ENCODE measurements at places on chromosomes 3 and 15. TPM values are rescaled to one million over a fixed set of nuclear protein-coding genes. Genes with fewer than 3 reads are reported as not detected.

Gene ETV5
- total RNA-seq = not detected

Gene SPATA16
- not detected for total RNA-seq

Gene IL17RD
- not detected for total RNA-seq

Gene LIPH
- 0.32 TPM for total RNA-seq

Gene OR5K1
- total RNA-seq = not detected

DNA sequence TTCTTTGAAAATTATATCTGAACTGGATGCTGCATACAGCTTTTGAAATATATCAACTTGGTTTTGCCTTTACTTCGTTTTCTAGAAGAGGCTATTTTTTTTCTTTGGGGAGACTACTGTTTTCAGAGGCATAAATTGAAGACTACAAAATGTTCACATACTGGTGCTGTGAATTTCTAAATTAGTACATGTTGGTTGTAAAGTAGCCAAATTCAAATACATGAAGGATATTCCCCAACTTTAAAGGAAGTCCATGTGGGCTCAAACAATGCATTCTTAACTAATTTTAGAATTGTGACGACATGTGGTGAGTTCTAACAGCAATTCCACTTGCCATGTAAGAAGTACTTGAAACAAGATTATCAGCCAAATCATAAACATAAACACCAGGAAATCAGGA lies 295.7 kb downstream of the TUSC7 start:
- no peak overlapping the region for H3K4me3 ChIP-seq
- H3K27ac ChIP-seq = no peak overlapping the region
- H3K36me3 ChIP-seq = no peaks in the 10 kb centered on the region
- H3K27me3 ChIP-seq = no peaks in the 10 kb centered on the region
- DNase-seq = no peak
- no peaks in the 10 kb centered on the region for H3K4me1 ChIP-seq

DNA sequence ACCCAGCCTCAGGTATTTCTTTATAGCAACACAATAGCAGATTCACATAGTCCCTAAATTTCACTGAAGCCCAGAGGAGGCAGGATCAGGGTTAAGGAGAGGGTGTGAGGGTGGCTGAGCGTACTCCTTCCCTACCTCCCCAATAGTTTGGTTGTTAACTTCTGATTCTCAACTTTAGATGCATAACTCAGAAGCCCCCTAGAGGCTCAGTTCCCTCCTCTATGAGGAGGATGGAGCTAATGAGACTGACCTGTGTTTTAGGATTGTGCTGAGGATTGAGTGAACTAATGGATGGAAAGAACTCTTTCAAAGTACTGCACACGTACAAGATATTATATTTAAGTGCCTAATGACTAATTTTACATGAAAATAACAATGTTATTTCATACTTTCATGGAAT lies 249.3 kb upstream of the SOX14 start:
- H3K27me3 ChIP-seq = no peaks in the 10 kb centered on the region
- H3K36me3 ChIP-seq = no peaks in the 10 kb centered on the region
- DNase-seq = no peak
- no peak overlapping the region for H3K4me3 ChIP-seq

DNA sequence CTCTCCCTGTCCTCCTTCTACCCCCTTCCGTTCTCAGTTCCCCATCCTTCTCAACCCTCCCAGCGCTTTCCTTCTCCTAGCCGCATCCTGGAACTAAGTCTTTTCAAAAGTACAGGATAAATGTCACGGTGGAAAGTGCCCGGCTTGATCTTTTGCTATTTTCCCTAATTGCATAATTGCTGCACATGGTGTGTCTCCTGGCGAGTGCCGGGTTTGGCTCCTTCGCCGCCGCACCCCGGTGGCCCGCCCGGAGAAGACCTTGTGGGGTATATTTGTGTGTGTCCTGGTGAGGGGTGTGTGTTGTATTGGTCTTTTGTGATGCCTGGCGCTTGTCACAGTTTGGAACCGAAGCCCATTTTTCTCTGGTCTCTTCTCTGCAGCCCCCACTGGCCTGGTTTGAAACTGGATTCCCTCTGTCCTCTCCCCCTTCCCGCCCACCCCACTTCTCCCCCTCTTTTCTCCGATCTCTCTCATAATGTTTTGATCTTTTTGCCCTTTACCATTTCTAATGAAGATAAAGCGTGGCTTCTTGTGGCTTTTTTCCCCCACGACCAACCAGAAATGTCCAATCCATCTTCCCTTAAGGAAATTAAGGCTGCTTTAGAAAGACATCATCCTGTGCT lies 692 bp downstream of the UBE2E2 start:
- peaks cover 24% of the 10 kb centered on the region for H3K27me3 ChIP-seq
- peak overlapping the region; percentile 88 for H3K4me3 ChIP-seq
- DNase-seq = no peak
- peak overlapping the region; percentile 14 for H3K27ac ChIP-seq
- peaks cover 15% of the 10 kb centered on the region for H3K4me1 ChIP-seq
- peaks cover 5% of the 10 kb centered on the region for H3K36me3 ChIP-seq

DNA sequence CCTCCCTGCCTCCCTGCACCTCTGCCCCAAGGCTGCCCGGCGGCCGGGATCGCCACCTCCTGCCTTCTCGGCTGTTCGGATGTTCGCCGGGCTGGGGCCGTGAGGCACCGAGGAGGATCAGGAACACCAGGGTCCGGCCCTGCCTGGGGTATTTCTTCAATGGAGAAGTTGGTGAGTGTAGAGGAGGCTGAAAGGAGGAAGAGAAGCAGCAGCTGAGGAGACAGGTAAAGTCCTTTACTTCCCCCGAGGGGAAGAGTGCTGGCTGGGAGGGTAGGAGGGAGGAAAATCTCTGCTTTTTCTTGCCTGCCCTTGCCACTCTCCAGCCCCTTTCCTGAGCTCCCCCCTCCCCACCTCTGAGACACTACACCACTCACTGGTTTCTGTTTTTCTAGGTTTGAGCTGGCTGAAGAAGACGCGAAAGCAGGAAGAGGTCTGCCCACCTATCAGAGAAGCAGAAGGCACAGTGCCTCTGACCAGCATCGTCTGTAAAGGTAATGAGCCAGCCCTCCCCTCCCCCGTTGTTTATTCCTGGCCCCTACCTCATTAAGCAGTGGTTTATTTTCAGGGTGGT lies 519 bp downstream of the ASB7 start:
- H3K27me3 ChIP-seq = no peaks in the 10 kb centered on the region
- no peak overlapping the region for H3K27ac ChIP-seq
- H3K36me3 ChIP-seq = no peaks in the 10 kb centered on the region
- H3K4me1 ChIP-seq = peaks cover 29% of the 10 kb centered on the region
- no peak overlapping the region for H3K4me3 ChIP-seq
- DNase-seq = peak; percentile 10

GRCh38 chr15:71874245-71874644 lies 63.9 kb downstream of the NR2E3 start:
- no peaks in the 10 kb centered on the region for H3K27me3 ChIP-seq
- no peak overlapping the region for H3K27ac ChIP-seq
- no peak for DNase-seq

DNA sequence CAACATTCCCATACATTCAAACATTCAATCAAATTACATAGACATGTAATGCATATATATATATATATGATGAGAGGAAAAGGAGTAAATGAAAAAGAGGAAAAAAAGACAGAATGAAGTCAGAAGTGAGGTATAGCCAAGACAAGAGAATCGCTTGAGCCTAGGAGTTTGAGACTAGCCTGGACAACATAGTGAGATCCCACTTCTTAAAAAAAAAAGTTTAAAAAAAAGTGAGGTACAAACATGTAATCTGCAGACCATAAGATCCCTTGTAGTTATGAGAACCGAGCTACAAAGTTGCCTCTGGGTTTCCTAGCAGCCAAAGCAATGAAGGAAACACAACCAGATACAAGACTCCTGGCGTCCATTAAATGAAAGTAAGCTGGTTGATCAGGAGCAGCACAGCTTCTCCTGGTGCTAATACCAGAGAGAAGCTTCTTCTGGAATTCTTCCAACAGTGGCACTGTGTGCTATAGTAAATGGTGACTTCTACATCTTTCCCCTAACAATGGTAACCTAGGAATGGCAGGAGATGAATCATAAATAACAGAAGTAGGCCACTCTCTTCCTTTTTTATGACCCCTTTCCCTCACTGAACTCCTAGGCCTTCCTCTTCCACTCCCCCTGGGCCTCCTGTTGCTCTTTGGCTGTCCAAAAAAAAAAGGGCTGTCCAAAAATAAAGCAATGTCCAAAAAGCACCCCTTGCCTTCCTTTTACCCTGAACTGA lies 3.5 kb downstream of the KCNMB3 start:
- H3K27ac ChIP-seq = no peak overlapping the region
- H3K4me1 ChIP-seq = no peaks in the 10 kb centered on the region
- H3K4me3 ChIP-seq = no peak overlapping the region
- no peaks in the 10 kb centered on the region for H3K27me3 ChIP-seq
- no peak for DNase-seq

DNA sequence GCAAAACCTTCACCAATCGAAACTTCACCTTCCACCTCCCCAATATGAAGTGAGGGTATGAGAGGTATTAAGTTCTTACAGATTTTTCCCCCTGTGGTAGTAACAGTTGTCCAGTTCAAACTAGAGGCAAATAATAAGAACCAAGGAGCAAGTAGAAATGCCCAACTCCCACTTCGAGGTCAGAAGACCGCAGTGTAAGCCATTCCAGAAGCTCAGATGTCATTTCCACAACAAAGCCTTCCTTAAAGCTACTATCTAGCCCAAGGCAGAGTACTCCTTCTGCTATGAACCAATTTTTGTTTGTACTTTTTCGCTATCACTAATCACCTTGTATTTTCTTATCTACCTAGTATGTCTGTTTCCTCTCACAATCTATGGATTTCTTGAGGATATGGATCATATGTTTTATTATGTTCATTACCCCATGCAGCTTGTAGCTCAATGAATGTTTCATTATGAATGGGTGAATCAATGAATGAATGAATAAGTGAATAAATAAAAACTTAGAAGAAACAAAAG lies 235.7 kb upstream of the KCNMB2 start:
- no peak overlapping the region for H3K27ac ChIP-seq
- peaks cover 7% of the 10 kb centered on the region for H3K27me3 ChIP-seq
- H3K36me3 ChIP-seq = no peaks in the 10 kb centered on the region
- peaks cover 2% of the 10 kb centered on the region for H3K4me1 ChIP-seq
- no peak for DNase-seq
- no peak overlapping the region for H3K4me3 ChIP-seq

DNA sequence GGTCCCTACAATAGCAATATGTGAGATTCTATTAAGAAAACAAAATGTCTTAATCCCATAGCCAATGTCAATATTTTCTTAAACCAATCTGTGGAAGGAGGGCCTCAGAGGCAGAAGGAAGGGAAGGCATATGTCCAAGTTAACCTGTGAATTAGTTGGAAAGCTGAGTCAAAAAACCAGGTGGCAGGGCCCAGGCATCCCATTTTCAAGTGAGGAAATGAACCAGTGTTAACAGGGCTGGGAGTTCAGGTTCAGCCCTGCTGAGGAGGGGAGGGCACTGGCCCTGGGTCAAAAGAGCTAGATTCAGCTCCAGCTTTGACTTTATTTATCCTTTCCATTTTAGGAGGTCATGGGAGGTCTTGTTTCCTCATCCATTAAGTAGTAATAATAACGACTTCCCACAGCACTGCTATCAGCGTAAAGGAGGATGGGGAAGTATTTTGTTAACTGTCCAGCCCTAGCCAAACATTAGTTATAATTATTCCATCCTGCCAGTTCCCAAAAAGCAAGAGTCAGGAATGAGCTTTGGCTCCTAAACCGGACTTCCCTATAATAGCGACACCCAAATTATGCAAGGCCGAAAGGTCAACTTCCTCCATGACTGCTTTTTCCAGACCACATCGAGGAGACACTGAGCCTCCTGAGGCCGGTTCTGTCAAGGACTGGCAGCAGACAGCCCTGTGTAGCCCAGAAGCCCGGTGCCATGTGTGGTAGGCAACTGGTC lies 3.2 kb downstream of the MASP1 start:
- H3K36me3 ChIP-seq = peaks cover 2% of the 10 kb centered on the region
- DNase-seq = no peak
- no peak overlapping the region for H3K27ac ChIP-seq
- H3K4me1 ChIP-seq = peaks cover 6% of the 10 kb centered on the region
- H3K27me3 ChIP-seq = peaks cover 83% of the 10 kb centered on the region
- H3K4me3 ChIP-seq = no peak overlapping the region

DNA sequence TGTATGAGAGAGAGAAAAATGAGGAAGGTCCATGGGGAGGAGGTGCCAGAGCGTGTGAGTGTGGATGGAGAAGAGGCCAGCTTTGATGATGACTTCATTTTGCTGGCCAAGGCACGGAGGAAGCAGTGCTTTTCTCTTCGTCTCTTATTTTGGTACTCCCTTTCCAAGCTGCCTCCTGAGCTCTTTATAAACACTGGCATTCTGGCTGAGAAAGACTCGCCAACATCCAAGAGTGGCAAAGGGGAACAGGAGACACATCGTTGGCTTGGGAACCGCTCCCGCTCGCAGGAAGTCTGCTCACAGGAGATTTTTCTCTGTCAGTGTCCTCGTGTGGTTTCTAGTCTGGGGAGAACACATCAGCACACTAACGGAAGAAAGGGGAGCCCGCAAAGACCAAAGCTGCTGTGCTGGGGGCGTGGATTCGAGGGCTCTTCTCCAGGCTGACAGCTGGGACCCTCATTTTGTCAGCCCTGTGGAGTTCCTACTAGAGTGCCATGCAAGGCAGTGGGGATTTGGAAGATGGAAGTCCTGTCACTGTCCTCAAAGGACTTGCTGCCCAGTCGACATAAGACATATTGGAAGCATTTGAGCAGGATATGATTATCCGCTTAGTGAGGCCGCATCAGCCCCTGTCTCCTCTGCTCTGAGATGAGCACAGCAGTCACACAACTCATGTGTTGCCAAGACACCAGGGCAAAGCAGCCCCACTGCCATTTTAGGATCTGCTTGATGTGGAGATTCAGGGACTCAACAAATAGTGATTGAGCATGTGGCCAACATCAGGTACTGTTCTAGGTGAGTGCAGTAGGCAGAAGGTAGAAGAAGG lies 8.0 kb upstream of the SEMA4B start:
- peaks cover 19% of the 10 kb centered on the region for H3K4me1 ChIP-seq
- no peak overlapping the region for H3K27ac ChIP-seq
- no peaks in the 10 kb centered on the region for H3K36me3 ChIP-seq
- peak overlapping the region; percentile 60 for H3K4me3 ChIP-seq

DNA sequence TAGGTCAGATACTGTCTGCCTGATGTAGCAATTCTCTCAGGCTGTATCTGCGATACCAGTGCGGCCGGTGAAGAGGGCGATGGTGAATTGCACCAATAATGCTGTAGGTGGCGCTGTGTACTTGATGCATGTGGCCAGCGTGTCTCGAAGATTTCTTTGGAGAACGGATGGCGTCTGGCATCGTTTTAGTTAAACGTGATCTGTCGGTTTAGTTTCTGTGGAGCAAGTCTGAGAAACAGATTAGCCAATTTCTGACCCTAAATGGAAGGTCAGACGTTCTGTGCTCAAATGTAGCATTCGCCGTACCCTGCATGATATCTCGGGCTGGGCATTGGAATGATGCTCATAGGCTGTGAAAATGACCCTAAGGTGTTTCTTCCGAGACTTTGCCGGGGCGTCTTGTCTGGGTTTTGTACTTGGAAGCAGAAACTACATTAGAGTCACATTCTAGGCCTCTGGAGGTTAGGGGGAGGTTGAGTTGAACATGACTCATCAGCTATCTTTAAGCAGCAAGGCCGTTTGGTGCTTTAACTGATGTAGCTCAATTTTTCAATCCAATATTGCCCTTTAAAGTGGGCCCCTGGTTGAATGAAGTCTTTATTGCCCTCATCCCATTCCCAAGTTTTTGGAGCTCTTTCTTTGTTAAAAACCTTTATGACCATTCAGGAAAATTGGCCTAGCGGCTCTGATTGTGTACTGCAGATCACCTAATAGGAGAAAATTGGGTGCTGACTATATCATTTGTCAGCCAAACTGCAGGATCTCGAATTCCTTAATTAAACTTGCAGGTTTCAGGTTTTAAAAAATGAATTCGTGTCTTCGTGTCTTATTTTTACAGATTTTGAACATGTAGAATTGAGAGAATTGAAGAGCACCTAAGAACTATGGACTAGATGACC lies 80.0 kb downstream of the SQOR start:
- DNase-seq = no peak
- H3K36me3 ChIP-seq = no peaks in the 10 kb centered on the region
- H3K4me3 ChIP-seq = no peak overlapping the region
